ENCODE measurements at places on chromosomes 2 and 18.

- no peak for DNase-seq
Observed at GRCh38 chr2:131126436-131126835, 21.3 kb downstream of the PLEKHB2 start.

GRCh38 chr18:58276789-58277739 is 233.0 kb downstream of the NEDD4L start:
- DNase-seq, result no peak

GRCh38 chr2:137964066-137964858 is at the start of gene HNMT:
HNMT (plus strand) TSS chr2:137964473; CDS start chr2:137964492, 19 bp downstream.
- DNase-seq, result no peak

GRCh38 chr2:146312899-146313298 is 1531.9 kb upstream of the ACVR2A start:
- no peak for DNase-seq

DNA sequence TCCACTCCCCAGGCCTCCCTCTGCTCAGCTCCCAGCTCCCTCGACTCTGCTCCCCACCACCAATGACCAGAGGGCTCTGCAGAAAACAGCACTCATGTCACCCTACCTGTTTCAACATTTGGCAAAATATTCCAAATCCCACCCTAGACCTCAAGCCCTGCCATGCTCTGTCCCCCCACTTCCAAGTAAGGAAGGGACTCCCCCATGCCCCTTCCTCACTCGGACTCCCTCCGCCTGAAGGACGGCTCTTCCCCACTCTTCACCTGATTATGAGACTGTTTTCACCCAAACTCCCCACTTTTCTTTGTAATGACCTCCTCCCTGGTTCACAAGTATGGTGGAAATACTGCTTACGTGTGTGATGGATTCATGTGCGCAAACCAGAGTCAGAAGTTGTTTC is 208.4 kb downstream of the MGAT5 start:
- DNase-seq, result no peak

DNA sequence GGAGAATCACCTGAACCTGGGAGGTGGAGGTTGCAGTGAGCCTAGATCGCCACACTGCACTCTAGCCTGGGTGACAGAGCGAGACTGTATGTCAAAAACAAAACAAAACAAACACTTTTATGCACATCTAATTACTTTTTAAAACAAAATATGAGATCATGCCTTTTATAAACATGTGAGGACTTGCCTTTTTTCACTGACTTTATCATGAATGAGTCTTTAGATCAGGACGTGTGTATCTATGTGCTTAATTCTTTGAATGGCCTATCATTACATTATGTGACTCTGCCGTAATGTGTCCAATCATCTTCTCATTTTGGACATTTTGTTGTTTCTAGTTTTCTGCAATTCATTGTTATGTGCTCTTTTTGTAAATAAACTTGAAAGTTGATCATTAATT is 58.7 kb downstream of the FAM117B start:
- DNase-seq, result no peak

DNA sequence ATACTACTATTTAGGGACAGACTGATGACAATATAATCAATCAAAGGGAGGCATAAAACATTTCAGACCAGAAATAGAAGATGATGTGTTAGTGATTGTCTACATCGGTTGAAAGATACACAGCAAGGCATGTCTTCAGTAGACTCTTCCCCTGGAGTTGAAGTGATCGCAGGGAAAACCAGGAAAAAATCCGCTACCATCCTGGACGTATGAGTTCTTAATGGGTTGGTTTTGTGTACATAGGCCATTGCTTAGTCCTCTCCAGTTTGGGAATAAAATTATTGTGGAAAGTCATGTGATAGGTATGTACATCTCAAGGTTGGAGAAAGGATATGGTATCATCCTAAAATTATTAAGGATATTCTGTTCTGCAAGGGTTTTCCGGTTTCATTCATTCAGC is 4.3 kb downstream of the APCDD1 start:
- DNase-seq, result no peak

- no peak for DNase-seq
Observed at GRCh38 chr2:152588998-152589397, 128.3 kb downstream of the PRPF40A start.

GRCh38 chr18:45270289-45270771 is 344.9 kb upstream of the SLC14A2 start:
- DNase-seq, result no peak

- DNase-seq, result no peak
Observed at GRCh38 chr2:104871972-104872865, 18.3 kb downstream of the POU3F3 start.

GRCh38 chr2:113965644-113966043 is 75.8 kb downstream of the ACTR3 start:
- DNase-seq, result peak; percentile 17

- DNase-seq, result no peak
Observed at GRCh38 chr18:73768043-73768442, 379.6 kb downstream of the FBXO15 start.

GRCh38 chr2:241499146-241499965 is 9.0 kb downstream of the STK25 start:
- no peak for DNase-seq

- DNase-seq, result no peak
Observed at GRCh38 chr18:58135183-58135641, 91.2 kb downstream of the NEDD4L start.

DNA sequence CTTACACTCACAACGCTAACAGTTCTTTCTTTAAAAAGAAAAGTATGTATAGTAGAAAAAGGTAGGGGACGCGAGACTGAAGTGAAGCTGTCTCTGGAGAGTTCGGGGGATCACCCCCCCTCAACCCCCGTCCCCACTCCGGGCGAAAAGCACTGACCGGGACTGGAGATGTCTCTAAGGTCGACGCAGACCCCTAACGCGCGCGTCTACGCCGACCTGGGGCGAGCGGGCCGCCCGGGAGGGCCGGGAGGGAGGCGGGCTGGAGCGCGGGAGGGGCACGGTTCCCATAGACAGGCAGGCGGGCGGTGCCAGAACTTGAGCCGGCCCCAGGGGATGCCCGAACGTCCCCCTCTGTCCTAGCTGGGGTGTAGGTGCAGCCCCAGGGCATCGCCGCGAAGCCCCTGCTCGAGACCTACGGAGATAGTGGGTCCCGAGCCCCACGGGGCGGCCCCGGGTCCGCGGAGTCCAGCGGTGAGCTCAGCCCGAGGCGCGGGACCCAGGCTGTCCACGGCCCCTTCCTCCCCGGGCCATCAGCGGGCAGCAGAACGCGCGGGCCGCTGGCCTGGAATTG is 82.2 kb downstream of the CHRNA1 start:
- peak; percentile 41 for DNase-seq

GRCh38 chr2:238083919-238084318 is 16.2 kb upstream of the ESPNL start:
- no peak for DNase-seq

DNA sequence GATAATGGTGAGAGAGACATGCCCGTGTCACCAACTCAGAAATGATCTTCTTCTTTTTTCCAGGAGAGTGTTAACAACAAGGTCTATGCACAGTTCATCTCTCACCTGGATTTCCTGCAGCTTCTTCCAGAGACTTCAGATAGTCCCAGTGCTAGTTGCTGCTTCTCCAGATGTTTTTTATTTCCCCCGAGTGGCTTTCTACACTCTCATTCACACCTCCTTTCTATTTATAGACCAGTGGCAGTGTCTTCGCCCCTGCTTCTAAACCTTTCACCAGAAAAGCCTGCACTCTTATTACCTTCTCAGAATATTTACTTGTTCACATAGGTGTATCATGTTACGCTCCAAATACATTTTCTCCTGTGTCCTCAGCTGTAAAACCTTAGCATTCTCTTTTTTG is 558.8 kb upstream of the CHAC2 start:
- no peak for DNase-seq

DNA sequence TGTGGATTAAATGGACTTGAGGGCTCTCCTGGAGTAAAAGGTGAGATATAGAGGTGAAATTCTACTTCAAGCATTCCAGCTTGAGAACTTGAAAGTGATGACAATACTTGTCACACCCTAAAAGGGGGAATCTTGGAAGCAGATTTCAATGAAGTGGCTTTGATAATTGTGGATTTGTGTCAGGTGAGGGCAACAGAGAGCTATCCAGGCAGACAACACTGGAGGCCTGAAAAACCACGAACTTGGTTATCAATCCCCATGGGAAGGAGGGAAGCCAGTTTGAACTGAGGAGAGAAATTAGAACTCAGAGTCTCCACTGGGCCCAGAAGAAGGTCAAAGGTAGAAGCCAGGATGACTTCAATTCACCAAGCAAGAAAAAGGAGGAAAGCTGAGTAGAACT is 263.9 kb downstream of the FIGN start:
- DNase-seq, result no peak

DNA sequence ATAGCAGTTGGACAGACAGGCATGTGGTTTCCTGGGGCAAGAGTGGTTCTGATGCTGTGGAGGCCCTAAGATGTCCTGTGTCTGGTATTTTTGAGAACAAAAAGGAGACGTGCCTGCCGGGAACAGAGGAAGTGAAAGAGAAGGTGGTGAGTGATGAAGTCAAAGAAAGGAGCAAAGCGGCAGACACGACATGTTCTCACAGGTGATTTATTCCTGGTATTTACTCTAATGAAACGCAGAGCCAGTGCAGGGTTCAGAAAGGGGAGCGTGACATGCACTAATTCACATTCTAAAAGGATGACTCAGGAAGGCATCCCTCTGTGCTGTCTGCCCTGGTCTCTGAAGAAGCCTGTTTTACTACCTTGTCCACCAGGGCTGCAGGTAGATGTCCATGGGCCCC is 211.0 kb downstream of the KCNE4 start:
- no peak for DNase-seq

DNA sequence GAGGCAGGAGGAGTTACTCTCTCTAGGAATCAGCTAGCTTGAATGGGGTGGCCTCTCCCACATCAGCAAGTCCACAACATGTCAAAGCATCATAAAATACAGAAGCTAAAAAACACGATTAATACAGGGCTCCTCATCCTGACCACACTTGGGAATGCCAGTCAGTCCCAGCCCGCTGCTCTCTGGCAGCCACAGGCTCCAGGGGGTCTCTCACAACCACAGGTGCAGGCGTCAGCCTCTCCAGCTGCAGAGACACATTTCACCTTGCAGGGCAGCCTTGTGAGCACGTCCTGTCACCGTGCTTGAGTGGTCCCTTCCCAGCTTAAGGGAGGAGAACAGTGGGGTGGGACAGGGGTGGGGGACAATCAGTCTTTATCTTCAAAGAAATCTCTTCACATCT is 137.4 kb upstream of the SH3BP4 start:
- DNase-seq, result no peak

- DNase-seq, result no peak
Observed at GRCh38 chr2:68565858-68566257, 77.5 kb upstream of the PROKR1 start.

GRCh38 chr2:151336863-151337371 is 20.5 kb upstream of the TNFAIP6 start:
- DNase-seq, result no peak

- DNase-seq, result no peak
Observed at GRCh38 chr2:238159071-238159539, 335 bp downstream of the ERFE start.

- no peak for DNase-seq
Observed at GRCh38 chr2:99504844-99505584, 15.2 kb upstream of the REV1 start.

- no peak for DNase-seq
Observed at GRCh38 chr2:5549771-5550170, 142.4 kb upstream of the SOX11 start.

- DNase-seq, result no peak
Observed at GRCh38 chr2:190722061-190722759, 73.3 kb downstream of the NAB1 start.

GRCh38 chr2:144999071-144999875 is 479.4 kb upstream of the ZEB2 start:
- DNase-seq, result no peak

DNA sequence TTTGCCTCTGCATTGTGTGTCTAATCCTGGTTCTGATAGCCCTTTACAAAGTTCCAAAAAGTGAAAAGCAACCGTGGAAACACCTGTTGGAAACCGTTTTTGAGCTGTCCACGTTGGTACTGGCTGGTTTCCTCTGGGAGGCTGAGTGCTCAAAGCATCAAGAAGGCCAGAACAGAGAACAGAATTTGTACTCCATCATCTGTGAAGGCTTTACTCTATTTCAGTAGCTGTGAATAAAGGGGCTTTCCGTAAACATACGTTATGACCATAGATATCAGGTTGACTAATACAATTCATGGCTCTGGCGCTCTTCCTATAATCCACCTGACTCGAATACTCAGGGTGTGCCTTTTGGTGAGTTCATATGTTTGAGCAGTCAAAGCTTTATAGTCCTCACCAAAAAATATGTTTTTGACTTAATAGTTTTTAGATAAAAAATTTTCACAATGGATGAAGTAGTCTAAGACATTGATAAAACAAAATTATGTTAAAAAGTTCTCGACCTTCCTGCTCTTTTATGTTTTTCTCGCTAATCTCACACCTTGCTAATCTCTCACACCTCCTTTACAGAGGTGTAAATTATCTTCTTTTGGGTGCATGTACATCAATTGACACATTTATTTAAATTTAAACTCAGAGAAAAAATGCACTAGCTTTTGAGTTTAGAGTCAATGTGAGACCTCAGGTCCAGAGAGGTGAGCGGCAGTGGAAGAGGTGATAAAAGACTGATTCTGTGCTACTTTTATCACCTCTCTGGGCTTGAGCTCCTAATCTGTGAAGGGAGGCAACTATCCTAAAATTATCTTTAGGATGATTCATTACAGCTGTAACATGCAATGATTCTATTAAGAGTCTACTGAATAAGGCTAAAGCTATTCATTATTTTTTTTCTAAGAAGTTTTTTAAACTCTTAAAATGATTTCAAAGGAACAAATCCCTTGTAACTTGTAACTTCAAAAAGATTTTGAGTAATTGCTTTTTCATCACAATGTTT is 65.3 kb downstream of the CXCR4 start:
- DNase-seq, result no peak

GRCh38 chr2:173524256-173524955 is 169.7 kb downstream of the CDCA7 start:
- DNase-seq, result no peak

- peak; percentile 46 for DNase-seq
Observed at GRCh38 chr2:64945973-64946768, 43.0 kb upstream of the SLC1A4 start.

- DNase-seq, result no peak
Observed at GRCh38 chr2:241454837-241455485, 53.4 kb downstream of the STK25 start.

- no peak for DNase-seq
Observed at GRCh38 chr18:51867767-51868166, 472.2 kb upstream of the DCC start.
